ENCODE measurements at places on chromosomes 11 and 22. TPM values are rescaled to one million over a fixed set of nuclear protein-coding genes. Genes with fewer than 3 reads are reported as not detected.

- DNase-seq, result no peak
Measured at GRCh38 chr11:10900681-10901415, 43.0 kb upstream of the ZBED5 start.

- DNase-seq, result no peak
Measured at GRCh38 chr11:14058061-14058460, 95.5 kb downstream of the SPON1 start.

DNA sequence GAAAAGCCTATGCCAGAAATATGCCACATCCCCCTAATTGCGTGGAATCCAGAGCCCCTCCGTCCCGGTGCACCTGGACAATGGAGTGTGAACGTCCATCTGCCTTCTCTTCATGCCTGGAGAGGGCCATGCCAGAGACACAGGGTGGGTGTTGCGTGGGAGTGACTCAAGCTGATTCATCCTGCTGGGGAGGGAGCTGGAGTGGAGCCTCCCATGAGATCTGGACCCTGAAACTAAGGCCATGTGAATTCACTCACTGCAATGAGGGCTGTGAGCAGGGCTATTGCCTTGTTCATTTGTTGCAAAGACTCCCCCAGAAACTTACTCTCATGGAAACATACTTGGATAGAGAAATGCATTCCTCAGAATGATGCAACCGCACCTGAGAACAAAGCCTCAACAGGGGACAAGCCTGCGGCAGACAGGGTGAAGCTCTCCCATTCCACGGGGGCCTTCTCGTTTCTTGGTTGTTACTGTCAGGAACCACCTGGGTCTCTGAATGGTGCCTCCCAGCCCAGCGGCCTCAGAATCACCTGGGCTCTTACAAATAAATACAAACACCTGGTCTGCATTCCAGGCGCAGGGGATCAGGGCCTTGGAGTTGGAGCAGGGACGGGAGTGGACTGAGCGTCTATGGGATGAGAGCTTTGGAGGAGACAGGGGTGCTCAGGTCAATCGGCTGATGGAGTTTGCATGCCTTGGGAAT is 1031.2 kb downstream of the BRD1 start:
- DNase-seq, result no peak

Gene DDI1
- polyA plus RNA-seq, result not detected

GRCh38 chr11:66607126-66607834 is 9.2 kb upstream of the RBM14 start:
- no peak for DNase-seq

DNA sequence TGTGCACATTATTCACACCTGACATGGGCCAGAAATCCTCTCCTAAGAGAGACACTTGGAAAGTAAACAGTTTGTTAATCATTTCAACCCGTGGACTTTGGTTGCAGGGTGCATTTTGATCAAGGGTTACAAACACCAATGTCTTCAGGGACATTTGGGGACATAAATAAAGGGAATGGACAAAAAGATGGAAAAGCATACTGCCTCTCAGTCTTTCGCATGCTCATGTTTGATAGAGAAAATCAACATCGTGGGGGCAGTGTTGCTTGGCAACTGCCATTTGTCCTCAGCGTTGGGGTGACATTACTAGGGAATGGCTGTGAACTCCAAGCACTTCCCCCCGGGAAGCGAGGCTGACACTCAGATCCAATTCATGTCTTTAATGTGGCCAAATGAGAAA is 114.7 kb upstream of the OR4B1 start:
- no peak for DNase-seq

GRCh38 chr11:69078508-69078907 is 29.8 kb downstream of the TPCN2 start:
- no peak for DNase-seq

- no peak for DNase-seq
Measured at GRCh38 chr22:43305806-43306205, 37.4 kb downstream of the SCUBE1 start.

- no peak for DNase-seq
Measured at GRCh38 chr11:72787216-72788104, 6.4 kb downstream of the STARD10 start.

Gene PIWIL4
- polyA plus RNA-seq, result 5.0 TPM

DNA sequence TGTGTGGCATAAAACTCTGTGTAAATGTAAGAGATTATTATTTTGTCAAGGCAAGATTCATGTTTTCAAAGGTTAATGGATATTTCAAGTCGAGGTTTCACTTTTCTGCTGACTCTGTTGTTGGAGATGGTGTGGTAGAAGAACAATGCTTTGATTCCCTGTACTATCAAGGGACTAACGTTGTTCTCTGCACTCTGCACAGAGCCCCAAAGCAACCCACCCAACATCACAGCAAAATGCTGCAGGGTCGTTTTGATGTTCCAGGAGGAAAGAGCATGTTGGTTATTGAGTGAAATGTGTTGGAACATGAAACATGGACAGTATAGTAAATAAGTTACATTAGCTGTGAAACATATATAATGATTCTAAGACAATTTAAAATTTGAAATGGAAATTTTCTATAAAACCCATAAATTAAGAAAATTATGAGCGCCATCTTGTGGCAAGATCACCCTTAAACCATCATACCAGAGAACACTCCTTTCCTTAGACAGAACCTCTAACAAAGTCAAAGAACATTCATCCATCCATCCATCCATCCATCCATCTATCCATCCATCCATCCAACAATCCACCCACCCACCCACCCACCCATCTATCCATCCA is 164.4 kb upstream of the ZBED5 start:
- DNase-seq, result no peak

GRCh38 chr22:34914846-34915245 is 151.1 kb upstream of the ISX start:
- DNase-seq, result no peak

GRCh38 chr22:42699976-42700352 is 20.7 kb downstream of the A4GALT start:
- no peak for DNase-seq

DNA sequence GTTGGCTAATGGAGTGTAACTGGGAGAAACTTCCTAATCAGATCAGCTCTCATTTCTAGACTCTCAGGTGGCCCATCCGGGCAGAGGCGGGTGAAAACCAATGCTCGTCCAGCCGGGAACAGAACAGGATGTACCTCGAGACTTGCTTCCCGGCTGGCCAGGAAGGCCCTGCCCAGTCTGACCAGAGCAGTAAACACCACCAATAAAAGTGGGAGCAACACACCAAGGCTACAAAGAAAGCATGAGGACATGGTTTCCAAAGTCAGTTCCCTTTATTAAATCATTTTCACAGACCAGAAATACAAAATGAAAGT is 940 bp upstream of the TNKS1BP1 start:
- no peak for DNase-seq

DNA sequence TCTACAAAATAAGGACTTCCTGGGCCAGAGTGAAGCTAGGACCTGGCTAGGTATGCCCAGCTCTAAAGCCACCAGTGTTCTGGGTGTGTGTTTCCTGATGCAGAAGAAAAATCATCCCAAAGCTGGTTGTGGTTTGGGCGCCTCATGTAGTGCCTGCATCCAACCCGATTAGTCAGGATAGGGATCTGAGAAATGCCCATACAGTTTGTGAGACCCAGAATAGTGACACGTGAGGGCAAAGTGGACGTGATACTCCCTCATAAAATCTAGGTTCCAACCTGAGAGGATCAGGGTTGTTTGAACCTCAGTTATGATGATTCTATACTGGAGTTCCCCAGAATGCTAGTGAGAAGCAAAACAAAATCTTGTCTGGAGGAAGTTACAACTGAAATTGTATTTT is 238.4 kb downstream of the TBC1D22A start:
- no peak for DNase-seq

- DNase-seq, result no peak
Measured at GRCh38 chr11:32385998-32386397, 49.3 kb downstream of the WT1 start.

Gene FIBIN
- polyA plus RNA-seq, result 27.8 TPM

GRCh38 chr22:35418731-35419130 is 18.8 kb downstream of the MCM5 start:
- no peak for DNase-seq

- DNase-seq, result no peak
Measured at GRCh38 chr11:85772695-85773094, 38.2 kb downstream of the SYTL2 start.

DNA sequence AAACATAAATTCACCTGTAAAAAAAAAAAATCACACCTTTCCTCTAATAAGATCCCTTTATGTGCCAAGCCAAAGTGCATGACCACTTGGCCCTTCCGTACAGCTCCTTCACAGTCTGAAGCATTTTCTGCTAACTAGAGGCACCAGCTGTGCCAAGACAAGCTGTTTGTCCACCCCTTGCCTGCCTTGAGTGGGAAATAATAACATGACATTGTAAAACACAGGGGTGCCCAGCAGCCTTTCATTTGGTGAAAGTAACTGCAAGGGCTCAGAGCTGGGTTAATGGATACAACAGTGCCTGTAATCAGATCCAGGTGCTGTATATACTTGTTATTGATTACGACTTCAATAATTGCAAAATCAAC is 59.2 kb downstream of the DDIAS start:
- DNase-seq, result no peak

Gene IPO7
- 120 TPM for polyA plus RNA-seq

DNA sequence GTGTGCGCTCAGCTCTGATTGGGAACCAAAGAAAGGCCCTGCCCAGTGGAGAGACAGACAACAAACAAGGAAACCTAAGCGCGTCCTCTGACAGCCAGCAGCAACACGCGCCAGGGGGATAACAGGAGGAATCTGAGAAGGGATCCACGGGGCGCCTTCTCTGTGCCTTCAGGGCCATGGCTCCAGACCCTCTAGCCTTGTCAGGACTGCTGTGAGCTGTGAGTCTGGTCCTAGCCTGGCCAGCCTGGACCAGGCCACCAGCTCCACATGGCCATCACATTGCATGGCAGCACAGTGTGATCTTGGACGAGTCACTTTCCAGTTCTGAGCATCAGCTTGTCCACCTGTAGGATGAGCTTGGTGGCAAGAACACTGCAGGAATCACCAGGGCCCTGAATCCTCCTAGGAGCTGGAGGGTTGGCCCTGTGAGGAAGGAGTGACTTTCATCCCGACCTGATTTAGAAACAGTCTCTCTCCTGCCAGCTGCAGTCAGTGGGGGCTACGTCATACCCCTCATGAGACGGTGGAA is 11.8 kb upstream of the MGAT3 start:
- DNase-seq, result no peak

Gene TMEM121B
- polyA plus RNA-seq, result 0.97 TPM

- peak; percentile 18 for DNase-seq
Measured at GRCh38 chr11:102666331-102666957, 39.1 kb downstream of the MMP27 start.

DNA sequence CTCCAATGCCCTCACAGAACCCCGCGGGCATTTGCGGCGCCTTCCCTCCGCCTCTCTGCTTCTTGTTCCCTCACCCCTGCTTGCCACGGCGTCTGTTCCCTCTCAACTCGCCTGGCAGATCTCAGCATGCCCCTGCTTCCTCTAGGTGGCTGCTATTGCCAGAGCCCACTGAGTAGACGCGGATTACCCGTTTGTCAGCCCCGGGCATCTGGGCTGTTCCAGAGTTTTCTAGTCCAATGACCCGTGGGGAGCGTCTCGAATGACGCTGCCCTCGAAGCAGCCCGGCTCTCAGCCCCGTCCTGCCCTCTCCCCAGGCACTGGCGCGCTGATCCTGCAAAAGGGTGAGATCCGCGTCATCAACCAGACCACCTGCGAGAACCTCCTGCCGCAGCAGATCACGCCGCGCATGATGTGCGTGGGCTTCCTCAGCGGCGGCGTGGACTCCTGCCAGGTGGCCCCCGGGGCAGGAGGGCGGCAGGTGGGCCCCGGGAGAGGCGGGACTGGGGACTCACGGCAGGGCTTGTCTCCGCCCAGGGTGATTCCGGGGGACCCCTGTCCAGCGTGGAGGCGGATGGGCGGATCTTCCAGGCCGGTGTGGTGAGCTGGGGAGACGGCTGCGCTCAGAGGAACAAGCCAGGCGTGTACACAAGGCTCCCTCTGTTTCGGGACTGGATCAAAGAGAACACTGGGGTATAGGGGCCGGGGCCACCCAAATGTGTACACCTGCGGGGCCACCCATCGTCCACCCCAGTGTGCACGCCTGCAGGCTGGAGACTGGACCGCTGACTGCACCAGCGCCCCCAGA is 49.7 kb downstream of the ST14 start:
- DNase-seq, result peak; percentile 26

- DNase-seq, result no peak
Measured at GRCh38 chr11:35747668-35748067, 85.1 kb downstream of the TRIM44 start.

DNA sequence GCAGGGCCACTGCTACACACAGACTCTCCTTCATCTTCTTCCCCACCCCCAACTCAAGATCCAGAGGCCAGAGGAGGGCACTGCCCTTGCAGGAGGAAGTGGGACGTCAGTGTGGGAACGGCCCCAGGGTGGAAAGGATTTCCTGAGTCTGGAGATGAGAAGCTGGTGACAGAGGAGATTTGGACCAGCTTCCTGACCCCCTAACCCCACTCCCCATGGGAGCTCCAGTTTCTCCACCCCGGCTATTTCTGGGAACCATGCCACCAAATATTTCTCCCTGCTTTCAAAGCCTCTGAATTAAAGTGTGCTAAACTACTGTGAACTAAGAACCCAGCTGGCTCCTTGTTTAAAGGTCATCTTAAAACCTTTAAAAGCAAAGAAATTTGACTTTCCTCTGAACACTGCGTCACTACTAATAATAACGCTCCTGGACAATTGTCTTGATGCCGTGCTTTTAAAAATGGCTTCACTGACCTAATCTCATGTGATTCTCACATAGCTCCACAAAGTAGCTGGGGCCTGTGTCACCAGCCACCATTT is 46.6 kb downstream of the CWC15 start:
- peak; percentile 68 for DNase-seq

- DNase-seq, result no peak
Measured at GRCh38 chr11:46149826-46150225, 28.6 kb upstream of the PHF21A start.

- DNase-seq, result no peak
Measured at GRCh38 chr11:134332189-134332631, 422 bp downstream of the GLB1L2 start.

GRCh38 chr11:95443386-95443785 is 212.4 kb upstream of the SESN3 start:
- DNase-seq, result no peak

GRCh38 chr11:28757725-28758515 is 649.7 kb downstream of the METTL15 start:
- DNase-seq, result no peak

DNA sequence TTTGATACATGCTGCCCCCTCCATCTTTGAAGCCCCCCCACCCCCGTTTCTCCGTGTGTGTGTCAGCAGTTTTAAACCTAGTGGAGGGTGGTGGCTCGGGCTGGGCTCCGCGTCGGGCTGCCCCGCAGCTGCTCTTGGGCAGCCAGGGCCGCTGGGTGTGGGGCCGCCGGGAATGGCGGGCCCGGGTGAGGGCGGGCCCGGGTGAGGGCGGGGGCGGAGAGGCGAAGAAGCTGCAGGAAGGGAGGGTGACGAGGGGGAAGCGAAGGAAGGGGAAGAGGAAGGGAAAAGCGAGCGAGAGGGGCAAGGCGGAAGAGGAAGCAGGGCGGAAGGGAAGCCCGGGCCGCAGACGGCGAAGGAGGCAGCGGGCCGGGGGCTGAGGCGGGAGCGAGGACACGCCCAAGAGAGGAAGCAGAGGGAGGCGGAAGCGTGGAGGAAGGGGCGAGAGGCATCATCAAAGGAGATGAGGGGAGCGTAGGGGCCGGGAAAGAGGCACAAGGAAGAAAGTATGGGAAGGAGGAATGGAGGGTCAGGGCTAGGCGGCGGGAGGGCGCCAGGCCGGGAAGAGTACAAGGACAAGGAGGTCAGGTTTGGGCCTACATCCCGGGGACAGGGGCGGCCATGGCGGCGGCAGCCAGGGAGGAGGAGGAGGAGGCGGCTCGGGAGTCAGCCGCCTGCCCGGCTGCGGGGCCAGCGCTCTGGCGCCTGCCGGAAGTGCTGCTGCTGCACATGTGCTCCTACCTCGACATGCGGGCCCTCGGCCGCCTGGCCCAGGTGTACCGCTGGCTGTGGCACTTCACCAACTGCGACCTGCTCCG is 82.4 kb downstream of the BCR start:
- no peak for DNase-seq

GRCh38 chr11:72642043-72642883 is 32.0 kb downstream of the PDE2A start:
- no peak for DNase-seq

Measured in left renal cortex interstitium (tissue), 4 donors.